Activated T-helper 2 cell treated with anti-CD3 and anti-CD28 coated beads, Interferon-gamma antibody, Interleukin-2, Interleukin-4, amounts not matched to agents 10 μg/mL and 5 μg/mL and 100 μg/mL, durations not matched to agents 14 hours and 24 hours and 36 hours (primary cell): ENCODE measurements at places on chromosomes 1 and 21. TPM values are rescaled to one million over a fixed set of nuclear protein-coding genes. Genes with fewer than 3 reads are reported as not detected.

Gene NTPCR
- total RNA-seq, result 34.6 and 38.1 TPM in 2 replicates

Gene LCE6A
- not detected in 2 replicates for total RNA-seq

Gene HENMT1
- 16.5 and 17.7 TPM in 2 replicates for total RNA-seq

Gene DNM3
- 0.37 and 0.41 TPM in 2 replicates for total RNA-seq

Gene BTG2
- total RNA-seq, result 98.1 and 98.8 TPM in 2 replicates

Gene FMO5
- total RNA-seq, result 0.09 TPM in 2 replicates

Gene GBP3
- total RNA-seq, result 6.4 and 7.5 TPM in 2 replicates

Gene SPRR5
- total RNA-seq, result not detected in 2 replicates

Gene CELA2A
- not detected in 2 replicates for total RNA-seq

Gene IQCC
- 5.0 and 5.4 TPM in 2 replicates for total RNA-seq

Gene GUCA2A
- total RNA-seq, result not detected in 2 replicates

Gene FAM151A
- not detected in 2 replicates for total RNA-seq

Gene OR10Z1
- total RNA-seq, result not detected in 2 replicates

Gene HRNR
- total RNA-seq, result not detected in 2 replicates

Gene SPRR2F
- total RNA-seq, result not detected in 2 replicates

Gene ATP6V1G3
- total RNA-seq, result not detected in 2 replicates

Gene SPRR2A
- not detected in 2 replicates for total RNA-seq

Gene SLC25A34
- 1.1 and 1.6 TPM in 2 replicates for total RNA-seq

Gene SIK1
- 5.6 and 7.1 TPM in 2 replicates for total RNA-seq

Gene ORC1
- 36.2 and 38.9 TPM in 2 replicates for total RNA-seq

Gene CD84
- total RNA-seq, result 14.1 and 14.9 TPM in 2 replicates

Gene PDC
- total RNA-seq, result not detected in 2 replicates

Gene BRDT
- total RNA-seq, result not detected in 2 replicates

Gene RHD
- total RNA-seq, result not detected in 2 replicates

Gene MATN1
- 0.21 and 0.44 TPM in 2 replicates for total RNA-seq

Gene CACYBP
- total RNA-seq, result 311 and 318 TPM in 2 replicates

Gene SPSB1
- total RNA-seq, result 7.1 and 7.5 TPM in 2 replicates

Gene OR2C3
- total RNA-seq, result not detected in 2 replicates

Gene AGT
- total RNA-seq, result not detected in 2 replicates

Gene MCOLN2
- 142 and 143 TPM in 2 replicates for total RNA-seq

Gene OR6N1
- not detected in 2 replicates for total RNA-seq

Gene ERICH3
- total RNA-seq, result not detected in 2 replicates

Gene WDR64
- total RNA-seq, result not detected in 2 replicates

Gene FCER1A
- total RNA-seq, result not detected in 2 replicates

Gene C8A
- not detected in 2 replicates for total RNA-seq

Gene RAB3B
- 0.07 and 0.09 TPM in 2 replicates for total RNA-seq

Gene TMEM200B
- 0.44 and 0.46 TPM in 2 replicates for total RNA-seq

Gene PBX1
- not detected in 2 replicates for total RNA-seq

Gene LCE3D
- total RNA-seq, result not detected in 2 replicates

Gene SLC16A4
- 0.23 and 0.73 TPM in 2 replicates for total RNA-seq

Gene TMPRSS15
- total RNA-seq, result not detected in 2 replicates
